ENCODE measurements at places on chromosomes 4 and X.
A peak's percentile ranks its signal among the peaks of the same experiment; 100 is the strongest.

- DNase-seq = no peak
These were observed 89.8 kb downstream of the UCHL1 start for GRCh38 chr4:41346306-41347061.

- DNase-seq = no peak
These were observed 14.6 kb downstream of the SMIM20 start for GRCh38 chr4:25928379-25929297.

- no peak for DNase-seq
These were observed 40.4 kb downstream of the MAP7D3 start for GRCh38 chrX:136210806-136211205.

DNA sequence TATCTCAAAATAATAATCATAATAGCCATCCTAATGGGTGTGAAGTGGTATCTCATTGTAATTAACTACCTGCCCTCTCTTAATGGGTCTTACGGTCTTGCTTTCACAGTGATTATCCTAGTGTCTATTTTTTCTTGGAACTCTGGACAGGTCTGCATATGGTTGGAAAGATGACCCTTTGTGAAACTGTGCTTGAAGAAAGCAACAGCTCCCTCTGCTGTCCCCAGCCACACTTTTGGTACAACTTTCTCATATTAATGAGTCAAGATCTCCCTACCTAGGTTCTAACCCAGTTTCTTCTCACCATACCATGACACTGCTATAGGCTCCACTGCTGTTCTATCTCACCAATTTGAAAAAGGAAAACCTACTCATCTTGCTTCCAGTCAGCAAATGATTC lies 2.4 kb downstream of the TFDP3 start:
- no peak for DNase-seq

GRCh38 chr4:112516066-112516470 lies at the start of gene NEUROG2:
NEUROG2 (minus strand) TSS chr4:112516180; CDS start chr4:112515475, 705 bp downstream.
- DNase-seq = no peak

- no peak for DNase-seq
These were observed 13.2 kb downstream of the FRMD7 start for GRCh38 chrX:132114607-132115006.

DNA sequence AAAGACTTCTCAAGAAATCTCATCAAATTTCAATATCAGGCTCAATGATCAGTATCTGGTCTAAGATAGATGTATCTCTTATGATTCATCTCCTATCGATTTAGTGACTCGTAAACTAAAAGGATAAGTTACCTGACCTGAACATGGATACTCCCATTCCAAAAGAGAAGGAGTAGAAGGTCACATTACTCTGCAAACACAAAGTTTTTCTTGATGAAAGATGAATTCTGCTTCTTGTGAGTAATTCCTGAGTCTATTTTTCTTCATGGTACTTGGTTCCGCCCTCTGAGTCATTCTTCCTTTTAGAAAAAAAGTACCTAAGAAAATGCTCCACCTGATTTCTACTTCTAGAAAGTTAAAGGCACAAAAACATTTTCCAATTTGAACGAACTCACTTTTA lies 223.1 kb upstream of the SLIT2 start:
- DNase-seq = no peak

GRCh38 chr4:141246683-141247429 lies 26.2 kb downstream of the ZNF330 start:
- DNase-seq = no peak

DNA sequence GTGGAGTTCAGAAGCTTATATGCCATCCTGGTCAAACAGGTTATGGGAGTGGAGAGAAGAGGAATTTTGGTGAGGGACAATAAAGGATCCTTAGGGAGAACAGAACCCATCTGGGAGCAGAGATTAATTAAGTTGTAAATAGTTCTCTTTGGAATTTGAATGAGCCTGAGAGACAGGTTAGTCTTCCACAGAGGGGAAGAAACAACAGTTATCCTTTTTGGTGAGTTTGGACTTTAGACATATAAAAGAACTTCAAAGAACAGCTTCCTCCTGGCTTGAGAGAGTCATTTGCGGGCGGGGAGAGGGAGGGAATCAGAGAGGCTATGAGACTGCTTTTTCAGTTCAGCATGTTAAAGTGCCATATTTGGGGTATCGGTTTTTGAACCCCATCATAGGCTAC lies 793.3 kb upstream of the MAGEB2 start:
- no peak for DNase-seq

DNA sequence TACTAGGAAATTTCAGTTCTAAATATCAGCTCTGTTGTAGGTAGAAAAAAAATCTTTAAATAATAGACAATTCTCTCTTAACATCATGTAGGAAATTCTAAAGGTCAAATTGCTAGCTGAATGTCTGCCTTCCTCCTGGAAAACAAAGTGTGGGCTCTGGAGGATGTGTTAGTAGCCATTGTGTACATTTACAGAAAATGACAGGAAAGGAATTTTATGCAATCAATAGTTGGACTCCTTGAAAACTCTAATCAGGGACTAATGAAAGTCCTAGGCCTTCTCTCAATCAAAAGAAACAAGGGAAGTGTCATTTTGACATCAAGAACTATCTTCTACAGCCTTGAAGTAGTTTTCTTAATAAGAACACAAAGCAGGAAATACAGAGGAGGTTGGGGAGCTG lies 174.6 kb downstream of the ANKRD50 start:
- no peak for DNase-seq

DNA sequence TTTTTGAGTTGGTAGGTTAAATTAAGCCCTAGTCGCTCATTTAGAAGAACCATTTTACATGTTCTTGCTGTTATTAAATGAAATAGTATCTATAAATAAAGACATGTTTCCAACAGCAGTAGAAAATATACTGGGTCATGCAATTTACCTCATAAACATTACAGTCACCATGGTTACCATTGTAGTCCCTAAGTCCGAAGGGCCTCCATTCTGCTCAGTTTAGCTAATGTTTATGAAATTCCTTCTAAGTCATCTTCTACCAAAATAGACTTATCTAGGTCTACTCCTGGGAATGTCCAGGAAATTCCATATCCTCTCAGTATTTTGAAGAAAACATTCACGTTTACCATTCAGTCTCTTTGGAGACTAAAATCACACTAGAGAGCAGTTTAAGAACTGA lies 292.5 kb upstream of the DCAF8L1 start:
- no peak for DNase-seq

- no peak for DNase-seq
These were observed 134.5 kb upstream of the NLGN4X start for GRCh38 chrX:6363188-6363587.

DNA sequence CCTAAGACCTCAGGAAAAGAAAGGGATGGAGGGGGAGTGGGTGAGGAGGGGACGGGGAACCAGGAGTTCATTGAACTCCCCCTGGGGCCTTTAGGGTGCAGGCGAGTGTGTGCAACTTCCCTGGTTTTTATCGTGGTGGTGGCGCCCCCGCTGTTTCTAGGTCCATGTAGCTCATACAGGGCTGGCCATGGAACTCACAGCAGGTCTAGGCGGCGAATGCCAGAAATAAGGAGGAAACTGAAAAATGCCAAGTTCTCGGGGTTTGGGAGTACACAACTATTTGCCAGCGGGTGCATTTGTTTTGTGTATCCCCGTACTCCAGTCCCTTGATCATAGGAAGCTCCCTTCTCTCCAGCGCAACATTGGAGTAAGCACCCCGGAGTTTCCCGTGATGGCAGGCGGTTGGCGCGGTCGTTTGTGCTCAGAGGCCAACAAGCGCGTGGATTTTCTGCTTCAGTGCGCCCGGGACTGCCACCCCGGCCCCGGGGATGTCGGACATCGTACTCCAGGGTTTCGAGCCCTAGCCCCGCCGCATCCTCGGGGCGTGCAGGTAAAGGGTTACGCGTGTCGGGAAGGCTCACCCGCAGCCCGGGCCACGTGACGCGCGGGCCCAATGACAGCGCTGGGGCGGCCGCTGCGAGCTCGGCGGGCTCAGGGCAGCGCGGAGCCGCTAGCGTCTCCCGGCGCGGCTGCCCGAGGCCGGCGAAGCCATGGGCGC lies 208.9 kb downstream of the NWD2 start:
- no peak for DNase-seq

DNA sequence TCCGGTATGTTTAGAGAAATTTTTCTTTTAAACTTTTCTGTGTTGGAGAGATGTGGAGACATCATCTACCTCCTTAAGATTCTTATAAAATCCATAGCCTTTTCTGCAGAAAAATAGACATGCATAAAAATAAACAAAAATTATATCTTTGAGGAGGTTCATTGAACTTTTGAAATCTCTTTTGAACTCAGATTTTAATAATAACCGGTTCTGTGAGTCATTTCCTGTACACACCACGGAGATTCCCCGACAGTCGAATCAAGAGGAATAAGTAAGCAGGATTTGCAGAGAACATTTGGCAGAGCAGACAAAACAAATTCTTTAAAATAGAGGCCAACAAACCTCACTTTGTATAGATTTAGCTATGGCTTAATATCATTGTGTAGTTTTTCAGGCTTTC lies 918.7 kb upstream of the POU3F4 start:
- no peak for DNase-seq

- peak; percentile 25 for DNase-seq
These were observed 94.3 kb downstream of the DDIT4L start for GRCh38 chr4:100095729-100096595.

DNA sequence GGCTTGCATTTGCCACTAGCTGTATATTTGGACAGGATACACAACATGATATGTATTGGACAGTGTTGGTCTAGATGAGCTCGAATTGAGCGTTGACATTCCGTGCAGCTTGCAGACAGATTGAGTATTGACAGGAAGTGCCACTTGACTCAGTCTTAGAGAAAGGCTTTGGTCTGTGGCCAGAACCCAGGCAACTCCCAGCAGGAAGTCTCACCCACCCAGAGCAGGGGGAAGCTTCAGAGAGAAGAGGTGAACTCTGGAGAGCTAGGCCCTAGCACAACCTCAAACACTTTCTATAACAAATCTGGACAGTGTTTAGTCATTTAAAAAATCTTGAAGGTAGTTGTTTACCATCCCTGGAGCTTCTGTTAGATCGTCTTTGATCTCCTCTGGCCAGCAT lies 280.5 kb downstream of the FBXW7 start:
- no peak for DNase-seq

GRCh38 chr4:138035781-138036258 lies 206.3 kb downstream of the SLC7A11 start:
- DNase-seq = no peak

GRCh38 chrX:118552121-118552900 lies 56.7 kb downstream of the DOCK11 start:
- DNase-seq = no peak

DNA sequence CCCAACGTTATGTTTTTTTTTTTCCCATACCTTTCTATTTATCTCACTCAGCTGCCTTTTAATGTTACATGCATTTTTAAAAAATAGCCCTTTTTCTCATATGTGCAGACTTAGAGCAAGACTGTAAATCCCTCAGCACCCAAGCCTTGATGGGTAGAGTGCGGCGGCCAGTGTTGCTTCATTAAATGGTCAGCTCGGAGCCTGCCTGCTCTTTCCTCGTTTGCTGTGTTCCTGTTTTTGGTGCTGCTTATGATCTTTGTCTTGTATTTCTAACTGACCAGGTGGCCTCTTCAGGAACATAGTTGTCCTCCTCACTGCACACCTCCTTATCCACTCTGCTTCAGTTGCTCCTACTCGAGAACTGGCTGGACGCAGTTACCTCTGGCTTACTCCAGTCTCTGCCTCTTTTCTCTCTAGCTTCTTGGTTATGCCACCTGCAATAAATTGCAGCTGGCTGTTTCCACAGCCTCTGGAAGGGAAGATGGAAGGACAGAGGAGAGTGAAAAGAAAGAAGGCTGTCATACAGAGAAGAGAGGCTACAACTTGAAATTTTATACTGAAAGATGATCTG lies 10.7 kb downstream of the RBPJ start:
- no peak for DNase-seq

DNA sequence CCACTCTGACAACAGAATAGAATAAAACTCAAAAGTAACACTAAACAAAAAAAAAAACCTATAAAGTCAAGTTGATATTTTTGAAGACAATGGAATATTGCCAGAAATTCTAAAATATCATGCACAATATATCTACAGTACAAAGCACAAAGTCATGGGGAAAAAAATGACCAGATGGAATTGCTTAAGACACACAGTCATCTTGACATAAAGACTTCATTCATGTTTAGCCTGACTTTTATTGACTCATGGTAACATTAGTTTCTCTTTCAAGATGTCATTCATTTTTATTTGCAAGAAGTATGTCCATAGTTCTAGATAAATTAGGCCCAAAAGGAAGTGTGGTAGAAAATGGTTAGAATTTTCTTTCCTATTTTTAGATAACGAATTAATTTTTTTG lies 259.1 kb downstream of the CAMK2D start:
- no peak for DNase-seq

- no peak for DNase-seq
These were observed 14.9 kb downstream of the RPS3A start for GRCh38 chr4:151114338-151114737.

- no peak for DNase-seq
These were observed 31.5 kb upstream of the IL21 start for GRCh38 chr4:122652379-122652778.

DNA sequence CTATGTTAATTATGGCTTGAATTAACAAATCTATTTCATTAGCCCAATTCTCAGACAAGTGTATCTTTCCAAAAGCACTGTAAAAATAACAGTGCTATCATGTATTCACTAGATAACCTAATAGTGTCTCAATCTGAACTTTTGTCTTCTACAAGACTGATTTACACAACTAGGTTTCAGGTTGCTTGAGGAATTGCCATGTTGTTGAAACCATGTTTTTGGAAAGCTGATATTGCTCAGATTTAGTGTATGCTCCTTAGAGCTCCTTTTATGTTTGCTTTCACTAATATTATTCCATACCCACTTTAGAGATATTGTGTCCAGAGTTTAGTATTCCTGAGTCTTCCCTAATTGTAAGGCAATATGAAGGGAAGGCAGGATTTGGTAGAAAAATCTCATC lies 70.6 kb downstream of the GPAT3 start:
- DNase-seq = no peak

DNA sequence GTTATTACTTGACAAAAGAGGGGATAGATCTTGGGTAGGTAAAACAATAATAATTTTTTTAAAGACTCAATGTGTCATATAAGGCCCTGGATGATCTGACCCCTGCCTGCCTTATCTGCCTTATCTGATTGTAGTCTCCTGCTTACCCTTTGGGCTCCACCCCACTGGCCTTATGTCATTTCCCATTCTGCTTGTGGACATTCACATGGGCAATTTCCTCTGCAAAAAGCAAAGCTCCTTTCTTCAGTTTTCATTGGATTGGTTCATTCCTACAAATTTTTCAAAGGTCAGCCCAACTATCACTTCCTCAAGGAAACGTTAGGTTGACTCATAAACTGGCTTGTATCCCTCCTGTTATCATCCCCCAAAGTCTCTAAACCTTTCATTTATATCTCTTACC lies 15.7 kb upstream of the TET2 start:
- DNase-seq = no peak

- DNase-seq = peak; percentile 25
These were observed 10.3 kb downstream of the CYP4V2 start for GRCh38 chr4:186201535-186202230.

GRCh38 chr4:10013722-10014121 lies 7.6 kb downstream of the SLC2A9 start:
- no peak for DNase-seq
